ENCODE measurements at places on chromosomes 5 and 9. TPM values are rescaled to one million over a fixed set of nuclear protein-coding genes. Genes with fewer than 3 reads are reported as not detected.

Gene SLC45A2
- total RNA-seq, result not detected

Gene AFF4
- 29.3 TPM for total RNA-seq

Gene LHX3
- not detected for total RNA-seq

Gene SLC24A2
- total RNA-seq, result not detected

Gene SLC25A48
- not detected for total RNA-seq

Gene ZBTB26
- total RNA-seq, result 2.9 TPM

Gene BARHL1
- not detected for total RNA-seq

Gene NDUFA8
- total RNA-seq, result 55.9 TPM

Gene FOXD4L4
- total RNA-seq, result under 0.01 TPM

Gene WHRN
- total RNA-seq, result under 0.01 TPM

Gene ISL1
- 0.76 TPM for total RNA-seq

Gene GCNT4
- 0.30 TPM for total RNA-seq

Gene HTR4
- total RNA-seq, result not detected

Gene GRXCR2
- not detected for total RNA-seq

Gene PSMD5
- total RNA-seq, result 26.3 TPM

Gene CDX1
- not detected for total RNA-seq

Gene DRD1
- total RNA-seq, result not detected

Gene MCC
- 49.5 TPM for total RNA-seq

Gene FIBCD1
- total RNA-seq, result 0.46 TPM

Gene RNF180
- total RNA-seq, result 4.6 TPM
